Progenitor cell of endocrine pancreas (in vitro differentiated cells): ENCODE measurements at places on chromosomes 2 and 18. TPM values are rescaled to one million over a fixed set of nuclear protein-coding genes. Genes with fewer than 3 reads are reported as not detected.

- DNase-seq: no peak
These were observed 44.8 kb upstream of the OTOF start for GRCh38 chr2:26522751-26523171.

- no peak for DNase-seq
These were observed 99.5 kb downstream of the DTNA start for GRCh38 chr18:34809451-34810072.

GRCh38 chr2:110866466-110866865 is 134.1 kb downstream of the ACOXL start:
- no peak for DNase-seq

MRO gene
- 0.13 TPM in 1 of 2 replicates, not detected in the other for total RNA-seq

LRRC30 gene
- total RNA-seq: not detected in 2 replicates
